Occipital lobe (tissue), 3 donors: ENCODE measurements at places on chromosomes 6 and 20. TPM values are rescaled to one million over a fixed set of nuclear protein-coding genes. Genes with fewer than 3 reads are reported as not detected.

Gene SDHAF4
- total RNA-seq = 19.2 TPM

Gene TSPYL4
- 70.2 TPM for total RNA-seq

Gene TUBB2B
- total RNA-seq = 4,324 TPM

Gene IL17F
- total RNA-seq = not detected

Gene TGM3
- 0.16 TPM for total RNA-seq

Gene WDR27
- 31.5 TPM for total RNA-seq

Gene GRM1
- total RNA-seq = 22.3 TPM

Gene MRS2
- 22.5 TPM for total RNA-seq

Gene SPATA25
- 1.7 TPM for total RNA-seq

Gene TRIM10
- 0.31 TPM for total RNA-seq

Gene SEL1L2
- total RNA-seq = 0.62 TPM

Gene LGSN
- total RNA-seq = 0.47 TPM

Gene AHCY
- total RNA-seq = 42.9 TPM

Gene LRRC1
- total RNA-seq = 12.0 TPM

Gene RAET1L
- total RNA-seq = 0.62 TPM

Gene OXT
- total RNA-seq = not detected

Gene ADGRF5
- total RNA-seq = 8.0 TPM

Gene SLC35B3
- total RNA-seq = 12.0 TPM

Gene MEI4
- total RNA-seq = 0.47 TPM

Gene CDH26
- 1.4 TPM for total RNA-seq

Gene OR2J3
- not detected for total RNA-seq

Gene RIN2
- 20.0 TPM for total RNA-seq

Gene MATN4
- not detected for total RNA-seq

Gene SALL4
- 0.16 TPM for total RNA-seq

Gene KCNB1
- total RNA-seq = 5.8 TPM

Gene ZNF165
- 0.62 TPM for total RNA-seq

Gene PTK6
- total RNA-seq = 0.16 TPM

Gene CALHM6
- total RNA-seq = 2.7 TPM

Gene BPIFA2
- total RNA-seq = not detected

Gene ID4
- total RNA-seq = 132 TPM

Gene C20orf141
- total RNA-seq = not detected

Gene MROH8
- 3.0 TPM for total RNA-seq

Gene DEFB132
- not detected for total RNA-seq

Gene OR12D2
- total RNA-seq = not detected

Gene SNX9
- 19.2 TPM for total RNA-seq

Gene CALHM5
- total RNA-seq = 0.78 TPM

Gene DNAH8
- total RNA-seq = under 0.01 TPM

Gene COQ3
- total RNA-seq = 12.2 TPM

Gene PLN
- total RNA-seq = 0.47 TPM

Gene MAP1LC3A
- total RNA-seq = 30.7 TPM

Gene OR2B2
- not detected for total RNA-seq

Gene GNAS-AS1
- 0.94 TPM for total RNA-seq

Gene C4A
- total RNA-seq = 8.6 TPM

Gene CYP39A1
- total RNA-seq = 2.3 TPM

Gene TTK
- 4.2 TPM for total RNA-seq

Gene RCAN2
- 7.0 TPM for total RNA-seq

Gene MICAL1
- total RNA-seq = 31.0 TPM

Gene C20orf144
- not detected for total RNA-seq

Gene ROS1
- under 0.01 TPM for total RNA-seq

Gene PPP1R16B
- total RNA-seq = 12.9 TPM

Gene MOCS1
- total RNA-seq = 4.7 TPM

Gene GSTA4
- total RNA-seq = 145 TPM

Gene PEX6
- 24.0 TPM for total RNA-seq

Gene ZSCAN12
- 19.0 TPM for total RNA-seq

Gene OPN5
- total RNA-seq = not detected

Gene EPB41L2
- total RNA-seq = 32.3 TPM

Gene NINL
- total RNA-seq = 18.4 TPM

Gene CEP162
- total RNA-seq = 49.4 TPM

Gene ARHGAP40
- not detected for total RNA-seq

Gene NFYA
- total RNA-seq = 40.4 TPM
